ENCODE measurements at places on chromosomes 7 and 10.
A peak's percentile ranks its signal among the peaks of the same experiment; 100 is the strongest.

- DNase-seq = peak; percentile 76
Measured at GRCh38 chr7:139645572-139646523, 122.4 kb downstream of the CLEC2L start.

DNA sequence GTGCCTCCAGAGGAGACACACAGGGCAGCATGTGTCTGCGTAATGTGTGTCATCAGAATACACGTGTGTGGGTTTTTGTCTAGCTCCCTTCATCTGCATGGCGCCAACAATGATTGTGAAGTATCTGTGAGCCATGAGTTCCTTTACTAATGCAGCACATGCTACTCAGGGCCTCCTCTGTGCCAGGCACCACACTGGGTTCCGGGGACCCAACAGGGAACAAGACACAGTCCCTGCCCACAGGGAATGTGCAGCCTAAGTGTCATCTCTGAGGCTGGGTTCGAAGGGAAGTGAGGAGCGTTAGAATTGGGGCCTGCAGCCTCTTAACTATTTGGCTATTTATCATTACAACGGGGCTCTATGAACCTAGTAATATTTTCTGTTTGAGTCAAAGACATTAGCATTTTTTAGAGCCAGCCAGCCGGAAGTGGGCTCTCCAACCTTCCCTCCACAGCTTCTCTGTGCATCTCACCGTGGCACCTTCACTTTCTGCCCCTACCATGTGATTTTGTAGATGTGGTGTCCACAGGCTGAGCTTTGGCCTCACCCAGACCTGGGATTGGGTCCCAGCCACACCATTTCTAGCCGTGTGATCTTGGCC lies 43.9 kb upstream of the SRGN start:
- no peak for DNase-seq

GRCh38 chr10:33331379-33331694 lies 3.1 kb downstream of the NRP1 start:
- no peak for DNase-seq

DNA sequence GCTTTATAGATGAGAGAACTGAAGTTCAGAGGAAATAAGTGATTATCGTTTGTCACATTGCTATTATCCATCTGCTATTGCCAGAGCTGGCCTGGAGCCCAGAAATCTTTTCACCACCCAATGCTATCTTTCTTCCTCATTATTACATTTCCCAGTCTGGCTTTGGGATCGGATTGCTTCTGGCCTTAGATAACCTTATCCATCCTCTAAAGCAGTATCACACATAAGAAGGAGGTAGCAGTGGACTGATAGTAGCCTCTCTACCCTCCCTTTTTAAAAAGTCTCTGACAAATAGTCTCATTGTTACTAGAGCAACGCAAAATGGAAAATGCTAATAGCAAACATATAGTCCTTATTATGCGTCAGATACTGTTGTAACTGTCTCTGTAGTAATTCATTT lies 1.3 kb upstream of the CLDN12 start:
- DNase-seq = no peak

DNA sequence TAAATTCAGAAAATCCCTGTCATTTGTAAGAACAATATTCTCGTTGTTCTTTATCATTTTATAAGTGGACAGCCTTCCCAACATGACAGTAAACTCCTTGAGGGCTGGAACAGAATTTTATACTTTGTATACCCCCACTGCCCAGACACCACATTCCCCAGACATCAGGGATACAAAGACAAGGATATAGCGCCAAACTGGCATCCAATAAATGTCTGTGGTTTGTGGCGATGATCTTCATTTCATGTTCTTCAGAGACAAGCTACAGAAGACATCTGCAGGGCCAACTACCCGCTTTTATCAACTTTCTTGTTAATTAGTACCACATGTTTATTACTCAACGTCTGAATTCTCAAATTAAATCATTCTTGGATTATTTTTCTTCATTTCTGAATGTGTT lies 155.9 kb downstream of the ATE1 start:
- no peak for DNase-seq

DNA sequence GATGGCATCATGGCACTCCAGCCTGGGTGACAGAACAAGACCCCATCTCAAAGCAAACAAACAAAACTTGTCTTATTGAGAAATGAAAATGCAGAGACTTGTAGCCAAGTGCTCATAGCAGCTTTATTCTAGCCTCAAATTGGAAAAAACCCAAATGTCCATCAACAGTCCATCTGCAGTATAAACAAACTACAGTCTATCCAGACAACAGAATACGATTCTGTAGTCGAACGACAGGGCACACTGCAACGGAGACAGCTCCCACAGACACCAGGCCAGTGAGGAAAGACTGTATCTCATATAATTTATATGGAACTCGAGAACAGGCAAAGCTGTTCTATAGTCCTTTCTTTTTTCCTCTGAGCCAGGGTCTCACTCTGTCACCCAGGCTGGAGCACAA lies 40.8 kb upstream of the SUN1 start:
- no peak for DNase-seq

- no peak for DNase-seq
Measured at GRCh38 chr10:5833814-5834213, 20.6 kb upstream of the GDI2 start.

DNA sequence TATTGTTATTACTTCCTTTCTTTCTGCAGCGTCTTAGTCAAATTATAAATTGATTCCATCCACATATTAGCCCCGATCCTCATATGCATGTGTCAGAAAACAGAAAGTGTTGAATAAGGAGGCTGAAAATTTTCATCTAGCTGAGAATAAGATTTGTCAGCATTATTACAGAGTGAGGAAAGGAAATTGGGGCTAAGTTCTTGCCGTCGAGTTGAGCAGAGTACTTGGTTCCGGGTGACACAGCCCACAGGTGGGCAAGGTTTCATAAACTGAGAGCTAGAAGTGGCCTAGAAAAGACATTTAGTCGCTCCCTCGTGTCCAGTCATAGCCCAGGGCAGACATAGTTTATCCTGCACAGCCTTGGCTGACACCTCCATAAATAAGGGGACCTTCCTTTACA lies 461.7 kb upstream of the GALNT17 start:
- no peak for DNase-seq

- DNase-seq = no peak
Measured at GRCh38 chr7:153443032-153443701, 609.0 kb upstream of the DPP6 start.

GRCh38 chr7:6653071-6654003 lies 16.2 kb downstream of the ZNF316 start:
- no peak for DNase-seq

DNA sequence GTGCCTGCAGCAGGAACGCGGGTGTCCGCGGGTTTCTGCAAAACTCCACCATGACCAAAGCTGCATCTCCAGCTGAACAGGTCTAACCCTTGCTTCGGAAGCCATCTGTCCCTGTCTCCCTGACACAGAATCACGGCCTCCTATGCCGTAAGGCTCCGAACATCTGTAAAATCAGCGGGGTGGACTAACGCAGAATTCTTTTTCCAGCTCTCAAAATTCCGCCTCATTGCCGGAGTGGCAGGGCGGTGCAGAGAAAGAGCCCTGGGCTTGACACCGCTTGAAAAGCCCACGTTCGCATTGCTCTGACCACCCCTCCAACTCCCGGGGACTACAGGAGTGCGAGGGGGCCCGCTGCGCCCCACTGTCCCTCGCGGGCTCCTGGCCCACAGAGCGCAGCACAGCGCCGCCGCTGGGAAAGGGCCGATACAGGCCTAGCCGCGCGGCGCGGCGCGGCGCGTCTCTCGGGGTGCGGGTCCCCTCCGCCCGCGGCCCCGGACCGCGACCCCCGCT lies 409 bp downstream of the DNMBP start:
- peak; percentile 13 for DNase-seq

DNA sequence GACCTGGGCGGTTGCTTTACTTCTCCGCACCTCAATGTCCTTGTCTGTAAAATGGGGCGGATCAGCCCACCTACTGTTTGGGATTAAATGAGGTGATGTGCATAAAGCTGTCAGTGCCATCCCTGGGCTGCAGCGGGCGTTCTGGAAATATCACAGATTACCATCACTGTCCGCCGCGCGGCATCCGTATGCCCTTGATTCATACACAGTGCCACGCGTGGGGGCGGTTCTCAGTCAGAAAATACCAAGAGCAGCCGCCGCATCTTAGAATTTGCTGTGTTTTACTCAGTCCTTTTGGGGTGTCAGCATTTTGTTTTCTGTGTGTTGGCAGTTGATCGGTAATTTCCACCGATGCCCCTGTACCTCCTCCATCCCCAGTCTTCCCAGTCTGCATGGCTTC lies 338.8 kb downstream of the DPP6 start:
- DNase-seq = no peak

GRCh38 chr7:71220210-71220695 lies 88.3 kb downstream of the GALNT17 start:
- DNase-seq = no peak

GRCh38 chr7:97269741-97270140 lies 152.2 kb downstream of the SDHAF3 start:
- no peak for DNase-seq

DNA sequence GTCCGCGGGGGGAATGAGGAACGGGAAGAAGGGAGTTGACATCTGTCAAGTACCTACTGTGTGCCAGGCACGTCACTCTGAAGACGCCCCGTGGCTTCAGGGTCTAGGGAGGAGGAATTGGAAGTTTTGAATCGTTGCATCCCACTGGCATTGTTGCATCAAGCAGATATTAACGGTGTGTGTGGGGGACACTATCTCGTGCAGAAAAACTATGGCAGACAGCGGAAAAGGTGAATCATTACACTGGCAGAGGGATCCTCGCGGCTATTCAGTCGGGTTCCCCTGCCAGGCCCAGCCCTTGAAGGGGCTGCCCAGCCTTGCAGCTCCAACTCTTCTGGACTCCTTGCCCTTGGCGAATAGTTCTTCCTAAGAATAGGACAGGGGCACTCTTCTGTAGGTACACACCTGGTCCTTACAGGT lies 1.0 kb upstream of the KIAA1549 start:
- DNase-seq = no peak

DNA sequence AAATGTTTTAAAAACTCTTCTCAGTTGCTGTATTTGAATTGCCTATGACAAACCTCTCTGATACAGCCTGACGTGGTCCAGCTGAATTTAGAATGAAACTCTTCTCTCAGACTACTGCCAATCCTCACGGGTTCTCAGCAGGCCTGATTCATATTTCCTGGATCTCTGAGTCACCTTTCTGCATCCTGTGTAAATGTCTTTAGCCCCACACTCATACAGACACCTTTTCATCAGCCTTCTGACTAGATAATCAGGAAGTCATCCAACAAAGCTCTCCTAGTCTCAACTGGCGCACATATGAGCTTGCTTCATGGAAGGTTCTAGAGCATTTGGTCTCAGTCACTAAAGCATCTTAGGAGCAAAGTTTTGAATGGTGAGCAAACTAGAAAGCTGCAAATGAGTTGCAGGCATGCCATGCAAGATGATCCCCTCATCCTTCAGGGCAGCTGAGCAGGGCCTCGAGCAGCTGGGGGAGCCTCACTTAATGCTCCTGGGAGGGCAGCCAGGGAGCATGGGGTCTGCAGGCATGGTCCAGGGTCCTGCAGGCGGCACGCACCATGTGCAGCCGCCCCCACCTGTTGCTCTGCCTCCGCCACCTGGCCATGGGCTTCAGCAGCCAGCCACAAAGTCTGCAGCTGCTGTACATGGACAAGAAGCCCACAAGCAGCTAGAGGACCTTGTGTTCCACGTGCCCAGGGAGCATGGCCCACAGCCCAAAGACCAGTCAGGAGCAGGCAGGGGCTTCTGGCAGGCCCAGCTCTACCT lies 182.8 kb downstream of the ARHGAP12 start:
- DNase-seq = no peak

- no peak for DNase-seq
Measured at GRCh38 chr7:37408291-37409228, 40.1 kb downstream of the ELMO1 start.

GRCh38 chr10:29807163-29807806 lies 172.5 kb upstream of the SVIL start:
- no peak for DNase-seq

- no peak for DNase-seq
Measured at GRCh38 chr7:102991540-102992214, 78.9 kb downstream of the LRRC17 start.

- DNase-seq = no peak
Measured at GRCh38 chr7:9029681-9030530, 596.5 kb downstream of the NXPH1 start.

DNA sequence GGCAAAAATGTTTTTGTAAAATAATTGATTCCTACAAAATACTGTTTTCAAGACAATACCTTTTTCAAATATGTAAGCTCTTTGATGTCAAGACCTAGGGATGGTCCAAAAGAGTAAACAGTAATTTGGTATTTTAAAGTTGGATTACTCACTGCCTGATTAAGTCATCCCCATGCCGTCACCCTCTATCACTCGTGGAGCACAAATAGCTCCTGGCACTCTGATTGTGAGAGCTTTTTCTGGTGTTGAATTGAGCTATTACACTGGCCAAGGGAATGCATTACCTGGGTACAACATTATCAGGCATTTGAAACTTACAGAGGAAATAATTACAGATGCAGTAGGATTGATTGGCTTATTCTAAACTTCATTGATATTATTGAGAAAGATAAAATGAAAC lies 231.9 kb upstream of the GRM3 start:
- no peak for DNase-seq

DNA sequence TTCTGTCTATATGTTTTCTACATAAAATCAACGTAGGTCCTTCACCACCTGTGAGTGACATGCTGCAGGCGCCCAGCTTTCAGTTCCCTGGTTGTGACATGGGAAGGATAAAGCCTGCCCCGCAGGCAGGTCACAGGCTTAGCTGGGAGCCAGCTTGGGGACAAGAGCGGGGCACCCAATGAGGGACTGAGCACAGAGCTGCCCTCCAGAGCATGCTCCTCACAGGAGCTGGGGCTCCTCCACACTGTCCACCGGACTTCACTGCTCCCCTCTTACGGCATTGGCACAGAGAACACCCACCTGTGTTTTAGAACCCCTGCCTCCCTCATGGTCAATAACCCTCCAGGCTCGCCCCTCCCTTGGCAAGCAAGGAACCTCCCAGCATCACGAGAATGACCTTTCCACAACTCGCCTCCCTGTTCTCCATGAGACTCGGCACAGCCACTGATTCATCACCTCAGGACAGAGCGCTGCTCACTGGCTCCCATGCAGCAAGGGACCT lies 187.1 kb downstream of the TNS3 start:
- DNase-seq = no peak

GRCh38 chr10:50992356-50992901 lies 81.9 kb upstream of the PRKG1 start:
- DNase-seq = no peak

DNA sequence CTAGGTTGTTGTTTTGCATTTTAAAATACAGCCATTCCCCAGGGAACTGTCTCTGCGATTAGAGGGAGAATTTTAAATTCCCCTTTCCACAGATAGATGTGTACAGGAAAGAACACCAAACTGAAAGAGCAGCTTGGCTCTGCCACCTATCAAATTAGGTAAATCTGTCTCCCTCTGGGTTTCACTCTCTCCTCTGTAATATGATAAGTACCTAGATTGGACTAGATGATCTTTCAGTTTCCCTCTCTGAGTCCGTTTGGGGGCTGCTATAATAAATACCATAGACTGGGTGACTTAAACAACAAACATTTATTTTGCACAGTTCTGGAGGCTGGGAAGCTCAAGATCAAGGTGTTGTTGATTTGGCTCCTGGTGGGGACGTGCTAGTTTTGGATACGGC lies 186.0 kb downstream of the KIF20B start:
- DNase-seq = no peak

GRCh38 chr10:110398419-110399105 lies 93.8 kb upstream of the SMNDC1 start:
- no peak for DNase-seq

GRCh38 chr10:35437829-35438228 lies 101.5 kb downstream of the CCNY start:
- no peak for DNase-seq

GRCh38 chr10:116915340-116915739 lies 66.0 kb downstream of the ENO4 start:
- no peak for DNase-seq

- DNase-seq = no peak
Measured at GRCh38 chr10:96369890-96370583, 11.2 kb upstream of the OPALIN start.

All from stimulated activated CD8-positive, alpha-beta memory T cell treated with anti-CD3 and anti-CD28 coated beads, Interleukin-4, amount 100 ng/mL, for 1 hour (primary cell).